GM13977 (cell line): ENCODE measurements at places on chromosomes 4 and X.

DNA sequence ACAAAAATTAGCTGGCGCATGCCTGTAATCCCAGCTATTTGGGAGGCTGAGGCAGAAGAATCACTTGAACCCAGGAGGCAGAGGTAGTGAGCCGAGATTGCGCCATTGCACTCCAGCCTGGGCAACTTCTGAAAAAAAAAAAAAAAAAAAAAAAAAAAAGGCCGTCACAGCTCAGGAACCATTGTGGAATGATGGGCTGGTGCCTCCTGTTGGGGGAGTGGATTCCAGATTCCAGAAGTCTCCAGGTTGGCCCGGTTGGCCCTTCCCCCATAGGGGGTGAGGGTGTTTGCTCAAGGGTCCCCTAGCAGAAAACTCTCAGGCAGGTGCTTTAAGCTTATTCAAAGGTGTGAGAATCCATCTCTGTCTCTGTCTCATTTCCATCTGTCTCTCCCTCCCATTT lies 11.5 kb downstream of the SH3TC1 start:
- DNase-seq: no peak

GRCh38 chr4:158068068-158068467 lies 104.8 kb downstream of the GASK1B start:
- DNase-seq: no peak

- DNase-seq: no peak
Measured at GRCh38 chr4:184102927-184103326, 114.7 kb downstream of the ENPP6 start.

DNA sequence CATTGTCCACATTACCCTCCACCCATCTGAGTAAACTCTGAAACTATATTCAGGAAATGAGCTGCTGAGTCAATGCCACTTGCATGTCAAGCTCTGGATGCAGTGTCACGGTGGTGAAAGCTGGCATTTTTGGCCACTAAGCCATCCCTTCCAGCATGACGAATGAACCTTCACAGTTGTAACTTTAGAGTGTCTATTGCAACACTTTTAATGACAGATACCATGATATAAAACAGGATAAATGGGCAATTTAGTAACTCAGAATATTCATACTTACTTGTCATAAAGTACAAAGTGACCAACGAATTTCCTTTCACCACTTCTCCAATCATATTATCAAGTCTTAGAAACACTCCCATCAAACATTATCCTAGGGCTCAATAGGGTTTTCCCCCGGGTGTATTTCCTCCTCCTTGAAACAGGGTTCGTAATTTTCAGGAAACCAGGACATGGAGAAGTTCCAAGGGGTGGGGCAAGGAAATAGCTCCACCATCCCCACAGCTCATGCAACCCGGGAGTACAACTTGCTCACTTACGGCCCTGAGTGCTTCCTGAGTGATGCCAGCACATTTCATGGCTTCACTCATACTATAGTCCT lies 73.1 kb downstream of the MTHFD2L start:
- no peak for DNase-seq

DNA sequence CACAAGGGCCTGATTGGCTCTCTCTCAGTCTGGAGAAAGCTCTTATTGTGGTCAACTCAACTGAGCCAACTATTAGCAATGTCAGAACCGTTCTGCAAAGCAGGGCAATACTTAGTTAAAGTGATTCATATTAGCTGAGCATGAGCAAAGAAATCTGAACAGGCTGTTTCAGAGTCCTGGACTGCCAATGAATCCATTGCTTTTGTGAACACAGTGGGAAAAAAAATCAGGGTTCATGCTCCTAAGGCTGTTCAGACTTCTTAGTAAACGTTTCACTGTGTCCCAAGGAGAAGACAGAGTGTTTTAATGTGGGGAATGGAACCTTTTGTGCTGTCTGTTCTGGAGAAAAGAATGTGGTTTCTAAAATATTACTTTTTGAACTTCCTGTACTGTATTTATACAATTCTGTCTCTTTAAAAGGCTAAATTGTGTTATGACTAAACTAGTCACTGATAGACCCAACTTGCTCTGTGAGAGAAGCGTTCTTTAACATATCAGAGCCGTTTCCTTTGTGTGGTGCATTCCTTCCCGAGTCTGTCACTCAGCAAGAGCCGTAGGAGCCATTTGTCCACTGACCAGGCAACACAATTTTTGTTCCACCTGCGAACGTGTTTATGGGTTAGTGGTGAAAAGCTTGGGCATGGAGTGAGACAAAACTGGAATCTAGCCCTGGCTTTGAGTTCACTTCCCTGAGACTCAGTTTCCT lies 366.1 kb downstream of the FBXO8 start:
- DNase-seq: no peak

- DNase-seq: no peak
Measured at GRCh38 chr4:105166066-105166465, 19.4 kb downstream of the TET2 start.
